ENCODE measurements at places on chromosomes 11 and 22.

- DNase-seq = no peak
Observed at GRCh38 chr11:106186630-106187029, 109.2 kb downstream of the AASDHPPT start.

DNA sequence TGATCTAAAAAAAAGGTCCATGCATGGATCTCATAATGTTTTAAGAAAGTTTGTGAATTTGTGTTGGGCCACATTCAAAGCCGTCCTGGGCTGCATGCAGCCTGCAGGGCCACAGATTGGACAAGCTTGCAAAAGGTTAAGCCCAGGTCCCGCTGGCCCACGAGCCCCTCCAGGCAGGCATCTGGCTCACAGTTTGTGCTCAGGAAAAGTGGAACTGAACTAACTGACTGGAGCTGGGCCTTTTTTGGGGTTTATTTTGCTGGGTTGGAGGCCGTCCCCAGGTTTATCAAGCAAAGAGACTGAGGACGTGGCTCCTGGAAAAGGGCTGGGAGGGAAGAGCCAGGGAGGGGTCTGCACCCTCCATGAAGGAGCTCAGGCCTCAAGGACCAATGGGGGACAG lies 32.1 kb upstream of the BAIAP2L2 start:
- no peak for DNase-seq

GRCh38 chr22:49408102-49408836 lies 419.4 kb downstream of the BRD1 start:
- DNase-seq = no peak

GRCh38 chr11:15940462-15941205 lies 415.7 kb downstream of the SOX6 start:
- no peak for DNase-seq

GRCh38 chr11:72842126-72842525 lies 27.9 kb downstream of the ATG16L2 start:
- no peak for DNase-seq

DNA sequence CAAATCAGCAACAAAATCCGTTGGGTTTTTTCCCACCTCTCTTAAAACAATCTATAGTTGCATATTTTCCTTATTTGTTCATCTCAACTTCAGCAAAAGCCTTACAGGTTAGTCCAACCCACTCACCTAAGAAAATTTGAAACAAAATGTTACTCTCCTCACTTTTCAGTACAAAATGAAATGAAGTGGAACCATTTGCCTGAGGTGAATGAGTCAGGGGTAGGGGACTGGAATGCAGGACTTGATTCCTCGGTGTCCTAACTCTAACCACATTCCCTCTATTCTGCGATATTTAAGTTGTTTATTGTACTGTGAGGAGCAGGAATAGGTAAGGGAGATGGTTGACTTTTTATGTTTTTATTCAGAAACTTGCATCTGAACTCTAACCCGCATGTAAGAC lies 16.4 kb downstream of the ATP5MG start:
- no peak for DNase-seq

DNA sequence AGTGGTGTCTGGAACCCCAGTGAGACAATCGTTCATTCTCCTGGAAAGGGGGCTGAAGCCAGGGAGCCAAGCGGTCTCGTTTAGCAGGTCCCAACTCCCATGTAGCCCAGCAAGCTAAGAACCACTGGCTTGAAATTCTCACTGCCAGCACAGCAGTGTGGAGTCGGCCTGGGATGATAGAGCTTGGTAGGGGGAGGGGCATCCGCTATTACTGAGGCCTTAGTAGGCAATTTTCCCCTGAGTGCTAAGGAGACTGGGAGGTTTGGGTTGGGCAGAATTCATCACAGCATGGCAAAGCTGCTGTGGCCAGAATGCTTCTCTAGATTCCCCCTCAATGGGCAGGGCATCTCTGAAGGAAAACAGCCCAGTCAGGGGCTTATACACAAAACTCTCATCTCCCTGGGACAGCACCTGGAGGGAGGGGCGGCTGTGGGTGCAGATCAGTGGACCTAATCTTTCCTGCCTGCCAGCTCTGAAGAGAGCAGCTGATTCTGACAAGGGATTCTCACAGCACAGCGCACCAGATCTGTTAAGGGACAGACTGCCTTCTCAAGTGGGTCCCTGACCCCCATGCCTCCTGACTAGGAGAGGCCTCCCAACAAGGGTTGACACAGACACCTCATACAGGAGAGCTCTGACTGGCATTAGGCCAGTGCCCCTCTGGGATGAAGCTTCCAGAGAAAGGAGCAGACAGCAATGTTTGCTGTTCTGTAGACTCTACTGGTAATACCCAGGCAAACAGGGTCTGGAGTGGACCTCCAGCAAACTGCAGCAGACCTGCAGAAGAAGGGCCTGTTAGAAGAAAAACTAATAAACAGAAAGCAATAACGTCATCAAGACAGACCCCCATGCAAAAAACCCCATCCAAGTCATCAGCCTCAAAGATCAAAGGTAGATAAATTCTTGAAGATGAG lies 14.8 kb downstream of the OR52M1 start:
- no peak for DNase-seq

GRCh38 chr11:32326522-32326921 lies 108.8 kb downstream of the WT1 start:
- no peak for DNase-seq

GRCh38 chr22:17831501-17832251 lies 57.4 kb upstream of the BID start:
- no peak for DNase-seq
